ENCODE measurements at places on chromosomes 2 and 18.

DNA sequence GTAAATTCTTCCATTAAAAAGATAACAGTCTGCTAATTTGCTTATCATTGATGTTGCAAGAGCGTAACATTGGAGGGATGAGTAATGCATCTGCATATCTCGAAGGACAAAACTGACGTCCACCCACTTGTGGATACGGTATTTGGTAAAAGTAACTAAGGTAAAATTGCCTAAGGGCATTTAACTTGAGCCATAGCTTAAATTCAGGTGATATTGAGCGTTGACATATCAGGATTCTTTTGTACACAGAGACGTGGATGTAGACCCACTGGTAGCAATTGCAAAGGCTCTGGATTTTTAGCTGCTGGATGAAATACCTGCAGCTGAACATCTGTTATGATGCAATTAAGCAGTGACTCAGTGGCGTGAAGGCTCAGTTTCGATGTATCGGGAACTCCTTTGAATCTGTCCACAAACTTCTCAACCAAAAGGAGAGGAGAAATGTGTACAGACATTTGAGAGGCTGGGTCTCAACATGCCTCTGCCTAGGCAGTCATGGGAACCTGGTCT is 119.3 kb downstream of the SPTBN1 start:
- no peak for DNase-seq

DNA sequence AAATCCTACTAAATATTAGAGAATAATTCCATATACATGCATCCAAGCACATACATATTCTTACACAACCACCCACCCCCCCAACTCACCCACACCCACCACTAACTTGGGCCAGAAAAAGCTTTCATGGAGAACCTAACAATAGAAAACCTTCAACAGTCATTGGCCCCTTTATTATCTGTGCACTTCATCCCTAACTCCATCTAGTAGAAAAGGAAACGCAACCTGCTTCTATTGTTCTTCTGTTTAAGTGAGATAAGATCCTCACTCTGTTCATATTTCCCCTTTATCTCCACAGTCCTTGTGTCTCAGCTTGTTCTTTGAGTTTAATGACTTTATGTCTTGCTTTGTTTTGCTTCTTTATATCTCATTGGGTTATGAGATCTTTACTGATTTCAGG is 1740.2 kb upstream of the CELF4 start:
- DNase-seq = no peak

GRCh38 chr2:144505245-144505831 is 14.6 kb downstream of the ZEB2 start:
- DNase-seq = no peak

GRCh38 chr2:172777431-172777830 is 41.8 kb downstream of the RAPGEF4 start:
- no peak for DNase-seq

DNA sequence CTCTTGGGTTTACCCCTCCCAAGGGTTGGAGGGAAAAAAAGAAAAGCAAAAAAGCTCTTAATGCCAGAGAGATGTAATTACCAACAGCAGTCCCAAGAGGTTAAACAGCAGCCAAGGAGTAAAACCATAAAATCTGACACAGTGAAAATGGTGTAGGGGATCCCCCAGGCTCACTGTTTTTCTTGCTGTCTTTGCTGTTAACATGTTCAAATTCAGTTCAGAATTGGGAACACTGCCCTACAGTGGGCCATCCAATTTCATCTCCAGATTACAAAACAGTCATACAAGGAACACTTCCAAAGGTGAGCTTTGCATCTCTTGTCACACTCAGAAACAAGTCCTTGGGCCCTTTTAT is 54.5 kb downstream of the PLEKHM3 start:
- DNase-seq = no peak

DNA sequence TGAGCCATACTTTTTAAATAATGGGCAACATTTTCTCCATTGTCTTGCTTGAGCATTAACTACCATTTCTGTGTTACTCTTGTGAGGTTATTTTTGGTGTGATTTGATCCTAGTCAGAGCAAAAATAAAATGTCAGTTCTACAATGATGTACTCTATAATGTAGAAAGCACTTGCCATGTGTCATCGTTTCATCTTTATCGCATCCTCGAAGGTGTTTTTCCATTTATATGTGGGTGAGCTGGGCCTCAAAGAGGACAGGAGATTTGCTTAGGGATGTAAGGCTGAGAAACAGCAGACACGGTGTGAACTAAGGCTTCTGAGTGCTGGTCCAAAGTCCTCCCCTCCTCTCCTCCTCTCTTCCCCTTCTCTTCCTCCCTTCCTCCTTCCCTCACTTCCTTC is 199.8 kb downstream of the FAM210A start:
- DNase-seq = no peak

GRCh38 chr18:34115409-34116081 is 109.2 kb downstream of the NOL4 start:
- DNase-seq = no peak

GRCh38 chr2:69210385-69210784 is 176.6 kb downstream of the GFPT1 start:
- DNase-seq = no peak

DNA sequence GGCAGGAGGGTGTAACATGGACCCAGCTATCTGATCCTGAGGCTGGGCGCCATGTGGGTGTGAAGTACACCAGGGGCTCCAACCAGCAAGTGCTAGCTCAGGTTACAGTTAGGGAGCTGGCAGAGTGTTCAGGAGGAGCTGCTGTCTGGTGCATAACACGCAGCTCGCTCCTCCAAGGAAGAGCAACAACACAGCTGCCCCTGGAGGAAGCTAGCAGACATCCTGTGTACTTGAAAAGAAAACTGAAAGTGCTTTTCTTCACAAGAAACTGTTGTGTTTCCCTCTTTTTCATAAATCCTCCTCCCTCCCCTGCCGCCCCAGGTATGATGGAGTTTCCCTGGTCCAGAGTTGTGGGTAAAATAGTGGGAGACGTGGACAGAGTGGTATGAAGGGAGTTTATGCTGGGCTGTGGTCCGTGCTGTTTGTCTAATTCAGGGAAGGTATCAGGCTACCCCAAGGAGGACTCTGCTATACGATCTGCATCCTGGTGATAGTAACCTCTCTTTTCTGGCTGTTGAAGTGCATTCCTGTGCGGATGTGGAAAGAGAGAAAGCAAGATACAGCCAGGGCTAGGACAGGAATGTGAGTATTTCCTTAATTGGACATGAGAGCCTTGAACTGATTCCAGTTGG is 6.1 kb upstream of the LBH start:
- no peak for DNase-seq

- DNase-seq = no peak
These were observed 593.5 kb downstream of the BCL11A start for GRCh38 chr2:59959944-59960343.

Measured in SK-N-SH (cell line).